ENCODE measurements at places on chromosomes 7 and 10. TPM values are rescaled to one million over a fixed set of nuclear protein-coding genes. Genes with fewer than 3 reads are reported as not detected.

The SLC13A1 gene
- 0.07 TPM for total RNA-seq

The PTPRN2 gene
- 1.8 TPM for total RNA-seq

The POLR2J2 gene
- total RNA-seq: 1.6 TPM

The ITPRID1 gene
- not detected for total RNA-seq

The ARPC1A gene
- total RNA-seq: 166 TPM

The FAM20C gene
- 42.5 TPM for total RNA-seq

The PLAC9 gene
- 11.4 TPM for total RNA-seq

The TMEM236 gene
- total RNA-seq: 1.4 TPM

The DDX21 gene
- total RNA-seq: 55.7 TPM

The TYW1B gene
- 1.9 TPM for total RNA-seq

The AKR1C8 gene
- total RNA-seq: not detected

The OR2A5 gene
- total RNA-seq: 0.44 TPM

The GNGT1 gene
- total RNA-seq: not detected

The RAMP3 gene
- total RNA-seq: not detected

The FZD8 gene
- 7.7 TPM for total RNA-seq

The TMEM196 gene
- total RNA-seq: 0.17 TPM

The SFXN4 gene
- total RNA-seq: 27.2 TPM

The MUC3A gene
- 1.9 TPM for total RNA-seq

The TSPAN12 gene
- total RNA-seq: 26.0 TPM

The WNT2 gene
- total RNA-seq: 16.3 TPM

The MUC12 gene
- total RNA-seq: 8.5 TPM

The AGAP9 gene
- 9.4 TPM for total RNA-seq

The ELFN1 gene
- 3.6 TPM for total RNA-seq

The CYP3A5 gene
- 345 TPM for total RNA-seq

The LEP gene
- total RNA-seq: not detected

The HKDC1 gene
- total RNA-seq: 27.7 TPM

The CDNF gene
- total RNA-seq: 7.6 TPM

The GIMAP8 gene
- 0.10 TPM for total RNA-seq

The RSPH10B gene
- not detected for total RNA-seq

The ZNF736 gene
- total RNA-seq: not detected

The CPN1 gene
- total RNA-seq: 2.8 TPM

The SKIDA1 gene
- 2.3 TPM for total RNA-seq

The ITGB8 gene
- total RNA-seq: 34.2 TPM

Data from hepatocyte (in vitro differentiated cells).